ENCODE measurements at places on chromosomes 2 and 18.

DNA sequence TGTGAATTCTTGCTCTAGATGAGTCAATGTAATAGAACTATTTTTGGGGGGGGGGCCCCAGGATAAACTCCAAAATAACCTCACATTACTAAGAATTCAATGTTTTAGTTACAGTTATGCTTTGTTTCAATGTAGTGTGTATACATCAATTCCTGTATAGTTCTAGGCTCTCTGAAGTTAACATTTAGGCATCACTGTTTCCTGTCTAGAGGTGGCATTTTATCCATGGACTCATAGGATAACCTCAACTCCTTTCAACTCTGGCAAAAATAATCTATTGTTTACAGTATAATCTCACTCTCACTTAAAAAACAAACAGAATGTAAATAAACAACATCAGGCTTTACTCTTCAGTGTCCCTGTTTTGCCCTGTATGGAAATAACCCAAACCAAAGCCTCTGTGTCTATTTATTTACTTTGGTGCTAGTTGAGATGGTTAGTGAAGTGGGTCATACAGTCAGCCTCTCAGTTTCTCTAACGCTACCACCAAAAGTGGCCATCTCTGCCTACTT lies 79.3 kb upstream of the MMADHC start:
- DNase-seq: no peak

DNA sequence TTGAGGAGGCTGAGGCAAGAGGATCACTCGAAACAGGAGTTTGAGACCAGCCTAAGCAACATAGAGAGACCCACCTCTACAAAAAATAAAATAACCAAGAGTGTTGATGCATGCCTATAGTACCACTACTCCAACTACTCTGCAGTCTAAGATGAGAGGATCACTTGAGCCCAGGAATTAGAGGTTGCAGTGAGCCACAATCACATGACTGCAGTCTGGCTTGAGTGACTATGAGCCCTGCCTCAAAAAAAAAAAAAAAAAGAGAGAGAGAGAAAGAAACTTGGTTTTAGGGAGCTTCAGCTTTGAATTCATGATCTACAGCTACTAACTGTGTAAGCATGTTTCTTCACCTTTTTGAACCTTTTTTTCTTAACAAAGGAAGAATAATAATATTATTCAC lies 119.9 kb downstream of the HNMT start:
- no peak for DNase-seq

- no peak for DNase-seq
These were observed 36.5 kb downstream of the AP1S3 start for GRCh38 chr2:223800908-223801307.

DNA sequence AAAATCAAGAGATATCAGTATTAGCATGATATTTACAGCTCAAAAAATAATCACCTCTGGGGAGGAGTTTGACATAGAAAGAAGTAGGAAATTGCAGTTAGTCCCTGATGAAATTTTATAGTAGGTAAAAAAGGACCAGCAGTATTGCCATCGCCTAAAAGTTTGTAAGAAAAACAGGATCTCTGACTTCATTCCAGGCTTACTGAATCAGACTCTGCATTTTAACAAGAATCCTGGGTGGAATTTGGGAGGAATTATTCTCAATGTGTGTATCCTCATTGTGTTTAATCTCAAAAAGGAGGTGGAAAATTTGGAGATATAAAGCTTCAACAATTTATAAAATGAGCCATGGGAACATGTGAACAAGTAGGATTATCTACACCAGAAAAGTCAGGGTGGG lies 31.2 kb upstream of the STAT1 start:
- no peak for DNase-seq

DNA sequence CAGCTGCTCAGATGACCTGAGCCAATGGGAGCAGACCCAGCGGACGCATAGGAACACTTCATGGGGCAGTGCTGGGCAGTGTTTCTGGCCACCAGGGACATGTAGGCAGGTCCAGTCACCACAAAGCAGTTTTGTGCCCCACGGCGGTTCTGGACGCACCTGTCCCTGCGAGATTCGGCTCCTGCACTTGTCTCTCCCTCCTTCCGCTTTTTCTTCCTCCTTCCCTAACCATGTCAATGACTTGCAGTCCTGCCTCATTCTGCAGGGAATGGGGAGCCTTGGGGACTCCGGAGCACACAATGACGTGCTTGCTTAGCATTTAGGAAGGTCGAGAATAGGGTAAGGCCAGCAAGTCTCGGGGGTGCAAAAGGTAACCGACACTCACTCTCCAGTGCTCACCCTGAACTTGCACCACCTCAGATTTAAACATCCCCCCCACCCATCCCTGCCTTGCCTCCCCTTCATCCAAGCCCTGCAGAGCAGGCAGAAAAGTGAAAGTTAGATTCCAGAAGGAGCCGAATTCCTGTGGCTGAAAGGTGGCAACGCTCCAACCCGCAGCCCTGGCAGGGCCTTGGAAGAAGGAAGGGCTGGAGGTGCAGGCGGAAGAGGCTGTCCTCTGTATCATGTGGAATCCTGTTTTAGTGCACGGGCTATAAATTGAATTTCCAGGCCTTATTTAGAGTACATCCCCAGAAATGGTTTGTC lies 40.5 kb upstream of the ATG16L1 start:
- DNase-seq: peak; percentile 60

DNA sequence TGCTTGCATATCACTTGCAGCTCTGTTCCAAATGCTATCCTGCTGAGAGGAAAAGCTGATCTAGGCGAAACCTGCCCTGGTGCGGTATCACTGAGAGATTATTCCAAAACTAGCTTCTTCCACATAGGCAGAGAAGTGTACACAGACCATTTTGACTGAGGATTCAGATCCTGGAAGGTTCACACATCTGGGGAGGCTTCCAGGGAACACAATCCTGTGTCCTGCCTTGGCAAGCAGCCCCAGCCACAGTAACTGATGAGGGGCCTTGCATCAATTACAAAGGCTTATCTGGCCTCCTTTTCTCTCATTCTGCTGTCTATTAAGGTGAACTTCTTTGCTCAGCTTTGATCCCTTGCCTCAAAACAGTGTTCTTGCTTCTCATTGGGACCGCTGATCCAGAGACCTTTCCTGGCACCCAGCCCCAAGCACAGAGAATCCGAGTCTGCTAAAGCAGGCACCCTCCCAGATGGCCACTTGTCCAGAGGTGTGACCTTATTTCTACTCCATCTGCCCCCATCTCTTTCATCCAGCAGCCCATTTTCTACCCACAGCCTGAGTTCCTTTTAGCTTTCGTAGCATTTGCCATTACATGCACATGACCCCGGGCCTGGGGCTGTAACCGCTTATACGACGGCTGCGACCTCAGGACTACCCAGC lies 52.3 kb upstream of the ZFP36L2 start:
- no peak for DNase-seq

DNA sequence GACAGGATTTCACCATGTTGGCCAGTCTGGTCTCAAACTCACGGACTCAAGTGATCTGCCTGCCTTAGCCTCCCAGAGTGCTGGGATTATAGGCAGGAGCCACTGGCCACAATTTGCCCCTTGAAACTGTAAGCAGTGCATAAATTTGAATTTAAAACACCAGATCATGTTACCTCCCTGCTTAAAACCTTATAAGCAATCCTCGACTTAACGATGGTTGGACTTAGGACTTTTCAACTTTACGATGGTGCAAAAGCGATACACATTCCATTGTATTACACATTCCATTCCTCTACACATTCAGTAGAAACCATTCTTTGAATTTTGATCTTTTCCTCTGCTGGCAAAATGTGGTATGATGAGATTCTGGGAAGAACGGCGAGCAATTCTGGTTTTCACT lies 23.2 kb upstream of the EFR3B start:
- DNase-seq: no peak

- DNase-seq: no peak
These were observed 107.8 kb upstream of the COL5A2 start for GRCh38 chr2:189287363-189287762.

DNA sequence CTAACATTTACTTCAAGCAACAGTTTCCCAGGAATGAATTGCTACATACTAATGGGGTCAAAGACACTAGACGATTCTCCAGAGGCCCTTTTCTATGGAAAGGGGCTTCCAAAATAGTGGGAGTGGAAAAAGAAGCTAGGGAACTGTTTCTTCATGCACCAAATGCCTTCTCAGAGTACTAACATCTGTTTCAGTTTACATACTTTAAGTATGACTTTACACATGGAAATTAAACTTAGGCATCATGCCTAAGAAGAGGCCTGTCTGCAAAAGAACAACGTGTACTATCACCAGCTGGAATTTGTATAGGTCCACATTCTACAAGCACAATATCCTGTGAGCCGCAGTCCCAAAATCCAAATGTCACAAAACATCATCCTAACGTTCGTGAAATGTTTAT lies 29.4 kb upstream of the WDR75 start:
- DNase-seq: peak; percentile 85

DNA sequence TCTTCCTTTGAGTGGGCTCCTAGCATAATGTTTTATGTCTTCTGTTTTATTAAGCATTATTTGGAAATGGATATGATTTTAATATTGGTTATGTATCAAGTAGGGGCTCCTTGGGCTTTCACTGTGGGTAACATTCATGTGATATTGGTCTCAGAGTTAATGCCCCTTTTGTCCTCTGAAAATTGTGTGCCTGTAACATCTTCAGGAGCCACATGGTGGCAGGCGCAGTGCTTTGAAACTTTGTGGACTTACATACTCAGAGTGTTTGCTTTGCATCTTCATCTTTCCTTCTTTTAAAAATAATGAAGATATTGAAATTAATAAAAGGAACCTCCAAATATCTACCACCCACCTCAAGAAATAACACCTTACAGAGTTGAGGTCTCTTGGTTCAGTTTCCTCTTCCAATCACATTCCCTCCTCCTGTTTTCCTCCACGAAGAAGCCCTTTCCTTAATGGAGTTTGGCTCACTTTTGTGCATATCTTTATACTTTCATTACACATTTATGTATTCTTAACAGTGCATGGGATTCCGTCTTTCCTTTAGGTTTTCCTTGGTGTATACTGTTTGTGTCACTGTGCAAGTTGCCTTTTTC lies 73.5 kb downstream of the LIMS1 start:
- DNase-seq: no peak

DNA sequence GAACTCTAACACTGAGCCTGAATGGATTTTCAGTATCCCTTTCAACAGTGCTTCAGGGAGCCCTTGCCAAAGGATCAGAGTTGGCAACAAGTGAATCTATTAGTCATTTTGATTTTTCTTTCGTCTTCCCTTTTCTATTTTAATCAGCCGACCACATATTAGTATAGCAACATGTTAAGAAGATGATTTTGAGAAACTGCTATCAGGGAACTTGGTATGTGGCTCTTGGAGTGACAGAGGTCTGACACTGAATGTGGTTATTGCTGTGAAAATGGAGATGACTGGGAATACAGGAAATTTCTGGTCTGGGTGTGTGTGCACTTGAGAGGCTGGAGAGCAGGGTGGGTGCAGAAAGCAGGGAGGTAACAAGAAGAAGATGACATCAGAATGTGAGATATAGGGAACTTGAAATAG lies 28.7 kb upstream of the IL1RL1 start:
- DNase-seq: no peak

GRCh38 chr2:221465776-221466175 lies 106.3 kb downstream of the EPHA4 start:
- DNase-seq: no peak

GRCh38 chr2:25032094-25032493 lies 9.8 kb upstream of the EFR3B start:
- DNase-seq: no peak

GRCh38 chr2:62149708-62150107 lies 46.2 kb upstream of the B3GNT2 start:
- no peak for DNase-seq

DNA sequence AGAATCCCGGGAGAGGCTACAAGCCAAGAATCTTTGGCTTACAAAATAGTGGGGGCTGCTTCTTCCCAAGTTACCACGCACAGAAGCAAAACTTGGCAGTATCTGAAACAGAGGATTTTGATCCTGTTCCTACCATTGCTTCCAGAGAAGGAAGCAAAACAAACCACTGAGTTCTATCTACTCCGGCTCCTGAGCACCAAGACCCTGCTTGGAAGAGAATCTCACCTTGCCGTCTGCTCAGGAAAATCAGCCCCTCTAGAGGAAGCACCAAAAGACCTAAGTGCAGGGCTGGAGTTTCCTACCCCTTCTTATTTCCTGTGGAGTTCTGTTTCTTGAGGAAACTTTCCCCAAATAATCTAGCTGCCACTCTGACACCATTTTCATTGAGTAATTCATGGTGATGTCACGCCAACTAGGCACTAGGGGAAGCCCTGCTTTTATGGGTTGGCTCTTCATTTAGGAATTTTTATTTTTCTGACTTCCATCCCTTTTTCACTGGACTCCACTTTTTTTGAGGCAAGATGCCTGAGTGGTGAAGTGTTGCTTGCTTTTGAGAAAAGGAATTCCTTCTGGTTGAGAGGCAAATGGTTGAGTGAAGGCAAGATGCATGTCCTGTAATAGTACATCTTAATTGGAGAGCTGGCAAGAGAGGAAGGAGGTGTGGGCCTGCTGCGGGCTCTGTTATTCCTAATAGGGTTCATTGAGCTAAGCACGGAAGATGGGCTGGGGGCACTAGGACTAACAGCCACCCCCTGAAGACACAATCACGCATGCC lies 36.8 kb upstream of the EML4 start:
- no peak for DNase-seq

DNA sequence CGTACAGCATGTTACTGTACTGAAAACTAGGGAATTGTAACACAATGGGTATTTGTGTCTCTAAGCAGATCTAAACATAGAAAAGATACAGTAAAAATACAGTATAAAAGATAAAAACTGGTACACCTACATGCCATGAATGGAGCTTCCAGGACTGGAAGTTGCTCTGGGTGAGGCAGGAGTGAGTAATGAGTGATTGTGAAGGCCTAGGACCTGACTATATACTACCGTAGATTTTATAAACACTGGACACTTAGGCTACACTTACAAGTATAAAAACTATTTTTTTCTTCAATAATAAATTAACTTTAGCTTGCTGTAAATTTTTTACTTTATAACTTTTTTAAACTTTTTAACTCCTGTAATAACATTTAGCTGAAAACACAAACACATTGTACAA lies 324.4 kb upstream of the TNP1 start:
- DNase-seq: no peak

GRCh38 chr2:180494286-180494685 lies 486.1 kb upstream of the UBE2E3 start:
- no peak for DNase-seq

GRCh38 chr2:178296394-178297090 lies 102.2 kb downstream of the OSBPL6 start:
- DNase-seq: no peak

DNA sequence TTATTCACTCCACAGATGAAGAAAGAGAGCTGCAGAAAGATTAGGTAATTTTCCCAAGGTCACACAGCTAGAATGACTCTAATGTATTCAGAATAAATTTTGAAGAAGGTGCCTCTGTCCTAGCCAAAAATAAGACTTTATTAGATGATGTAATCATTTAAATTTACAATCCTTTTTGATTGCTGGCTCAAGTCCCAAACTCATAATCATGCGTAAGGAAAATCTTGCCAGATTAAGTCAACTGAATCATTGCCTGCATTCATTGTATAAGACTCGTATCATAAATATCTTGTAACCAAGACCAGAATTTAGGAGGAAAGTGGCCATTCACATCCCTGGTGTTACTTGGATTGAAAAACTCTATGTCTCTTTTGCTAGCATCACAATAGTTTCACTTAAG lies 53.1 kb upstream of the STK39 start:
- DNase-seq: no peak

GRCh38 chr2:169702996-169703395 lies 8.7 kb downstream of the PHOSPHO2 start:
- DNase-seq: no peak

Data from right lung (tissue), 10 donors.